ENCODE measurements at places on chromosomes 7 and 10. TPM values are rescaled to one million over a fixed set of nuclear protein-coding genes. Genes with fewer than 3 reads are reported as not detected.

DNA sequence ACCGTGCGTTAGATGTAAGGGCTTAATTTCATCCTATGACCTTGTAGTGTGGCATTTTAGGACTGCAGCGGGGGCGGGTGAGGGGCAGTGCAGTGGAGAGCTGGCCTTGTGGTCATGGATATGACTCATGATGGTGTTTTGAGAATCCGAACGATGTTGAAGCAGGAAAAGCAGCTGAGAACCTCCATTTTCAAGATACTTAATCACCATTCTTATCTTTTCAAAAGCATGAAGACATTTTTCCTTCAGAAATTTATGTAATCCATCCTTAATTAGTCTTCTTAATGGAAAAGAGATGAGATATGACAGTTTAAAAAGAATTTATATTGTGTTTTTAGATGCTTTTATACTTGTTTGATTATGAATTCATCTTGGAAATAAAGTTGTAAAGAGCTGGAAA, 9.6 kb downstream of the ATP5F1C start:
- DNase-seq, result no peak

DNA sequence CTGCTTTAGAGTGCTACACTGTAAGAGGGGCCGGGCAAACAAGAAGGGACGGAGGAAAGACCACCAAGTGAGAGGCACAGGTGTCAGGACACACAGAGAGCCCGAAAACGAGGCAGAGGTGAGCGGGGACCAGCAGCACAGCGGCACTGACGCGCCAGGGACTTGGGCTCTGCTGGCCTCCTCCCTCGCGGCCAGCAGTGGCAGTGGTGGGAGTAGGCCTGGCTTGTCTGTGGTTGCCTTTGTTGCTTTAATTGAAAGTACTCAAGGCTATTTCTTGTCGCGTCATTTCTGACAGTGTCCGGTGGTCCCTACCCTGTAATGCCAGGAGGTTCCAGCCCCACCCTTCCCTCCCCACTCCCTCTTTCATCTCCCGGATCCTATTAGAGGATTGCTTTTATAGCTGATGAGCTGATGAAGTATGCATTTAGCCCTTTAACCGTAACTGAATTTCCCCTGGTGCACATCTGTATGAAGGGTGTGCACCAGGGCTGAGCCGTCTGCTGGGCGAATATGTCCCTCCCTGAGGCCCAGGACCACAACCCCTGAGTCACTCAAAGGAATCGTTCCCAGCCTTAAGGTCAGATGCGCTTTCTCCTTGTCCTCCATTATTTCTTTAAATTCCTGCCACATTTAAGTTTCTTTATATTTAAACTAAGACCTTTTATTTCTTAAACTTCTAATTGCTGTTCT, 39.5 kb upstream of the FAM20C start:
- DNase-seq, result no peak

- DNase-seq, result no peak
Observed at GRCh38 chr10:133143546-133143945, 16.5 kb upstream of the KNDC1 start.

The NRCAM gene
- 0.31 TPM for polyA plus RNA-seq

The ZNF789 gene
- 25.1 TPM for polyA plus RNA-seq

The WDR86 gene
- polyA plus RNA-seq, result 2.9 TPM
